RWPE2 (cell line): ENCODE measurements at places on chromosomes 6 and 20.

DNA sequence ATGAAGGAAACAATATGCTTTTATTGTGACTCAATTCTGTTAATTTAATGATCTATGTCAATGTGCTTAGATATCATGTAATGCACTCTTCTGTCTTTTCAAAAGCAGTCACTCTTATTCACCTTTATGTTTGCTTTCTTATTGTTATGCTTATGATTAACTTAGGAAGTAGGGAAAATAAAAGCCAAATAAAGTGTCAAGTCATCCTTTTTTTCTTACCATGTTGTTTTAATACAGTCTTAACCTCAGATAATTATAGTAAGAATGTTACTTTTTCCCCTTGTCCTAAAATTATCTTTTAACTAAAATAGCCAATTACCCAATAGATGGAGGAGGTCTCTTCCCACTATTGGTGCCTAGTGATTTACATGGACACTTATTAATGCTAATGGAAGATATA, 72.6 kb downstream of the TFAP2B start:
- DNase-seq, result no peak

- DNase-seq, result no peak
Observed at GRCh38 chr20:1909097-1909496, 13.9 kb downstream of the SIRPA start.

GRCh38 chr6:195861-196360, 96.4 kb upstream of the DUSP22 start:
- DNase-seq, result no peak

- DNase-seq, result no peak
Observed at GRCh38 chr6:31352683-31353383, 4.1 kb downstream of the HLA-B start.

DNA sequence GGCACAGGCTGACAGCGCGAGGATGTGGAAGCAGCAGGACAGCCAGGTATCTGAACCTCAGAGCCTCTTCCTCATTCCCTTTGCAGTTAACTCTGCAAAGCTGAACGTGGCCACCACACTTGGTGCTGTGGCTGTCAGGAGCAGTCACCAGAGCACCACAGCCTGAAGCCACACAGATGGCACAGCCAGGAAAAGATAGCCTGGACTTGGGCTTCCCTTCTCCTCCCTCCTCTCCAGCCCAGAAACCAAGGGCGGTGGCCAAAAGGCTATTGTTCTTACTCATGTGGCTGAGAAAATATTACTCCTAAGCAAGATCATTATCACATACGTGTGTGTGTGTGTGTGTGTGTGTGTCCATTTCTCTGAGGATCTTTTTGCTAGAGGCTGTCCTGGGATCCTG, 39.8 kb downstream of the CD164 start:
- no peak for DNase-seq

- DNase-seq, result peak; percentile 73
Observed at GRCh38 chr20:58139849-58140786, 88.3 kb downstream of the ANKRD60 start.

GRCh38 chr6:18564775-18565174, 177.6 kb downstream of the RNF144B start:
- no peak for DNase-seq

DNA sequence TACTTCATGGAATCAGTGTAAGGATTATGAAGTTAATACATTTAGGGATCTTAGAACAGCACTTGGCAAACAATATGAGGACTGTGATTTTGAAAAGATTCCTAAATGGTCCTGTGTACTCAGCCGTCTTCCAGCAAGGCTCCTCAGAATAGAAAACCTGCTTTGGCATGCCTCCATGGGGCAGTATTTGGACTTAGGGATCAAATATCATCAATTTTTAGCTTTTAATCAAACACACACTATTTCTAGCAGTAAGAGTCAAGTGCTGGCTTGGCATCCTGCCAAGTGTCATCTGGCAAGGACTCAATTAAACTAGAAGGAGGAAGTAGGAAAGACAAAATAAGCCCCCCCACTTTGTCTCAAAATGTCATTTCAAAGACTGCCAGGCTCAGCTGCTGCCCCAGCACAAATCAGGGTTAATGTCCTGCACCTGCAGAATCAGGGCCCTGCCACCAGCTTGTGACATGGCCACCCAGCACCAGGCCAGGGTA, 40.8 kb downstream of the IYD start:
- DNase-seq, result no peak

DNA sequence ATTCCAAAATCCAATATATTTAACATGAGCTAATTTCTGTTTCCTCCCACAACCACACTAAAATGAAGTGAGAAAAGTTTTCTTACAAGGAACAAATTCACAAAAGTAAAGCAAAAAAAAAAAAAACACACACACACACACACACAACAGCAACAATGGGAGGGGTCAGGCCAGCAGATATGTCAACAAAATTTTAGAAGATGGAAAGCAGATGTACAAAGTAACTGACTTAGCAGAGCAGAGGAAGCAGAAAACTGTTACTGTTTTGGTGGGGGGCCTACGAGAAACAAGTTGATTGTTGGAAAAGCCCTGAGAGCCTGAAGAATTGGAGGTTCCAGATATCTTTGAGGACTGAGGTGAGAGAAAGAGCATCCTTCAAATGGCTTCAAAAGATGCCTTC, 11.7 kb downstream of the EPB41L2 start:
- no peak for DNase-seq
